Mesothelial cell of epicardium (in vitro differentiated cells): ENCODE measurements at places on chromosomes 6 and 20. TPM values are rescaled to one million over a fixed set of nuclear protein-coding genes. Genes with fewer than 3 reads are reported as not detected.
A peak's percentile ranks its signal among the peaks of the same experiment; 100 is the strongest.

DNA sequence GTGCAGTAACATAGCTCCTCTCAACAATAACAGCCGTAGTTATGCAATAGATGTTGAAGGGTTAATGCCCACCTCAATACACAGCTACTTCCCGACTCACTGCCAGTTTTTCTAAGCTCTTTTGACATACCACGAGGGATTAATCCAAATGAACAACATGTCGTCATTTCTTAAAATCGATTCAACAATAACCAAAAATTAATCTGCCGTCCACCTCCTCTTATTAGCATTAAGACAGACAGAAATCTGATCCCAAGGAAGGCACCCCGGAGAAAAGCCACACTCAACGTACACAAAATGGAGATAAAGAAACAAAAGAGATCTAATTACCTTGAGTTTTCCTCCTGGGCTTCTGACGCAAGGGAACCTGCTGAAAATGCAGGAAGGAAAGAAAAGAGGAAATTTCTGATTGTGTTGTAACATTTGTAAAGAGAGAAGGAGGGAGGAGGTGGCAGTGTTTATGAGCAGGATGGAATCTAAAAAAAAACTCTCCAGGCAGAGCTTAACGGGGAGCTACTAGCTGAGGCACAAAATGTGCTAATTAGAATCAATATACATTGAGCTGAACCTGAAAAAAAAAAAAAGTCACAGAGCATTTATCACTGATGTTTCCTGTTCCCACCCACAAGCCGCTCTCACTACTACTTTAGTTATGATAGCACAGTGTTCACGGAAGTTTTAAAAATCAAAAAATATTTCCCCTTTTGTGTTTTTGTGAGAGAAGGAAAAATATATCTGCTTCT lies 109.3 kb downstream of the IPCEF1 start:
- H3K27ac ChIP-seq: peak overlapping the region; percentile 8
- H3K4me1 ChIP-seq: peaks cover 15% of the 10 kb centered on the region
- peaks cover 4% of the 10 kb centered on the region for H3K27me3 ChIP-seq
- H3K4me3 ChIP-seq: peak overlapping the region; percentile 58

DNA sequence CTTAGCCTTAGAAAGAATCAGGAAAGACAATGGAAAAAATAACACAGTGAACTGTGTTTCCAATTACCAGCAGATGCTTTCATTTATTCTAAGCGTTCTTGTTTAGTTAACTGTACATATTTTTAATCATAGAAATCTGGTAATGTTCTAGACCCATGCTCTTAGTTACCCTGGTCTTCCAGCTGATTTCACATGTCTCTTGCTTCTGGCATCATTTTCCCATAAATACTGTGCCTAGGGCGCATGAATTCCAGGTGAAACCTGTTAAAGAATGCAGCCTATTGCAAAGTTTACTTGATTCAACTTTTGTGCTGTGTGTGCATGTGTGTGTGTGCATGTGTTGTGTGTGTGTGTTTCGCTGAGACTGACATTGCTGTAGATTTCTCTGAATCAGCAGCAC lies 178.6 kb downstream of the PDE7B start:
- no peaks in the 10 kb centered on the region for H3K36me3 ChIP-seq
- H3K4me3 ChIP-seq: no peak overlapping the region
- H3K27ac ChIP-seq: peak overlapping the region; percentile 63
- no peaks in the 10 kb centered on the region for H3K27me3 ChIP-seq

DNA sequence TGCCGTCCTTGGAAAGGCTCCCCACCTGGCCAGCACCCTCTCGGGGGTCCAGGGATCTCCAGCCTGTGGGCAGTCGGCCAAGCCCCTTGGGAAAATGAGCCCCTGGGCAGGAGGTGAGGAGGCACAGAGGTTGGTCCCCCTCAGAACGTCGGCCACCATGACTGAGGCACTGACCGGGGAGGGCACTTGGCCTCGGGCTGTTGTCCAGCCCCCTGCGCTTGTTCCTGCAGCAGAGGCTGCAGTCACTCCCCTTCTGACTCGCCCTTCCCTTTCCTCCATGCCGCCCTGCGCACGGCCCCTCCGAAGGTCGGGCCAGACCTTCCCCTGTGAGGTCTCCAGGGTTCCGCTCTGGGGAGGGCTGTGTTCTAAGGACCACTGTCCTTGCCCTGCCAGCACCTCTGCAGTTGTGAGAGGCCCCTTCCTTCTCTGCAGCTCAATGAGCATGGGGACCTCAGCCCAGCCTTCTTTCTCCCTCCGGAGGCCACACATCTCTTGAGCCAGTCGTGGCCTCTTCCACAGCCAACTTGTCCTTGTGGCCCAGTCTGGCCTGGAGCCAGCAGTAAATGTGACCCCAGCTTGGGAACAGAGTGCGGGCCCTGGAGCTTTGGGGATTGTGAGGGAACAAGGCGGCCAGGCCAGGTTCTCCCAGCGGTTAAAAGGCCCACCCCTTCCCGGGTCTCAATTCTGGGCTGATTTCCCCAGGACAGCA lies 195.5 kb downstream of the DLL1 start:
- H3K27me3 ChIP-seq: peaks cover 10% of the 10 kb centered on the region
- H3K4me3 ChIP-seq: no peak overlapping the region
- no peaks in the 10 kb centered on the region for H3K36me3 ChIP-seq
- H3K4me1 ChIP-seq: peaks cover 19% of the 10 kb centered on the region
- peak; percentile 35 for DNase-seq

- no peak overlapping the region for H3K4me3 ChIP-seq
- no peaks in the 10 kb centered on the region for H3K36me3 ChIP-seq
- H3K27me3 ChIP-seq: no peaks in the 10 kb centered on the region
Observed at GRCh38 chr20:32898729-32899128, 40.0 kb downstream of the EFCAB8 start.

BHLHE23 gene
- total RNA-seq: not detected in 3 replicates

DNA sequence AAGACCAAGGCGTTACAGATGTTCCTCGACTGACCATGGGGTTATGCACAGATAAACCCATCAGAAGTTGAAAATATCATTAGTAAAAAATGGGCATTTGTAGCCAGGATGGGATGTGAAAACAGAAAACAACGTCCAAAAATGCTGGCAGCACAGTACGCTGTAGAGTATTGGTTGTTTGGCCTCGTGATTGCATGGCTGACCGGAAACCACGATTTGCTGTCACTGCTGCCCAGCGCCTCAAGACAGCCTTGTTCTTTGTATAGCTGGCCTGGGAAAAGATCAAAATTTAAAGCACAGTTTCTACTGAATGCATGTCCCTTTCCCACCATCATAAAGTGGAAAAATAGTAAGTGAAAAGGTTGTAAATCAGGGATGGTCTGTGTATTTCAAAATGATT lies 41.9 kb downstream of the MTHFD1L start:
- H3K27ac ChIP-seq: peak overlapping the region; percentile 86
- H3K4me3 ChIP-seq: no peak overlapping the region
- H3K36me3 ChIP-seq: peaks cover 17% of the 10 kb centered on the region
- H3K4me1 ChIP-seq: peaks cover 31% of the 10 kb centered on the region

APCDD1L gene
- total RNA-seq: 0.07 to 0.16 TPM in 2 of 3 replicates, not detected in the other

DNA sequence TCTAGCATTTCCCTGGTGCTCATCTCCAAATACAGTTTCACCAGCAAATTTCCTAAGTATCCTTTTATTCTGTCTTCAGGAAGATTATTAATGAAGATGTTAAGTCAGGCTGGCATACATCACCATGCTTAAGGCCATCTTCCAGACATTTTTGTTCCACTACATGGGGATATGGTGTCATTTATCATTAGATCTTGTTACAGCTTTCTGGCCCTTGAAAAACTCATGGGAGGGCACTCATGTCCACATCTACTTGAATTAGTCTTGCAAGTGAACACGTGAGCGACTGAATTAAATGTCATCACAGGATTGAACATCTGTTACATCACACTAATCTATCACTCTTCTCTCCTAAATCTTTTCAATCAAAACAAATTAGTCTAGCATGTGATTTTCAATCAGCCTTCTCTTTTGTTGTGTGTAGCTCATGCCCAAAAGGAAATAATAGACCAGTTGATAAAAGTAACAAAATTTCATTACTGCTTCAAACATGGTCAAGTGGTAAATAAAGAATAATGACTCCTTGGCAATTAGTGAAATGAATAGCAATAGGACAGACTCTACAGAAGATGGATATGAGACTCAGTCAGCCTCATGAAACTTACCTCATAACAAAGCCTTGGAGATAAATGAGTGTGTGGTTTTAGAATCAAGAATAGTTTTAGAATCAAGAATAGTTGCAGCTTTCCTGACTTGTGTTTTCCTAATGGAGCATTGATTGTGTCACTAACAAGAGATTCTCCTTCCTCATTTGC lies 80.5 kb downstream of the MTFR2 start:
- H3K27ac ChIP-seq: no peak overlapping the region
- H3K4me1 ChIP-seq: peaks cover 14% of the 10 kb centered on the region
- H3K4me3 ChIP-seq: no peak overlapping the region

DNA sequence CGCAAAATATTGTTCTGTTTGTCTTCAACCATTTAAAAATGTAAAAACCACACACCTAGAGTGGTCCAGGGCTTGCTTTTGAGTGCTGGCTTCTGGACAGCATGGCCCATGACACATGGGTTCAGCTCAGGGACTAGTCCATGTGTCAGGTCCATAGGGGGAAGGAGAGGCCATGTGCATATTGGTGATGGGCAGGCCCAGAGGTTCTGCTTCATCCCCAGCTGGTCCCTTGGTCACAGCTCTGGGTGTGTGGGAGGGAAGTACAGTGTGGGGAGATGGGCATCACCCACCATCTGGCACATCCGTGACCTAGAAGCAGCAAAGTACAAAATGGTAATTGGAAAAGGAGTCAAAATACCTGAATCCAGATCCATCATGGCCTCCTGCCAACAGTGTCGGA lies 50.7 kb downstream of the STK35 start:
- H3K4me1 ChIP-seq: peaks cover 2% of the 10 kb centered on the region
- H3K36me3 ChIP-seq: peaks cover 7% of the 10 kb centered on the region
- no peak for DNase-seq
- H3K27ac ChIP-seq: no peak overlapping the region

GRCh38 chr20:44643596-44644229 lies 7.8 kb downstream of the ADA start:
- no peak for DNase-seq
- peak overlapping the region; percentile 87 for H3K27ac ChIP-seq
- H3K27me3 ChIP-seq: no peaks in the 10 kb centered on the region
- H3K4me3 ChIP-seq: peak overlapping the region; percentile 13

CD2AP gene
- 32.2 to 34.9 TPM (median 34.4 TPM) in 3 replicates for total RNA-seq

DNA sequence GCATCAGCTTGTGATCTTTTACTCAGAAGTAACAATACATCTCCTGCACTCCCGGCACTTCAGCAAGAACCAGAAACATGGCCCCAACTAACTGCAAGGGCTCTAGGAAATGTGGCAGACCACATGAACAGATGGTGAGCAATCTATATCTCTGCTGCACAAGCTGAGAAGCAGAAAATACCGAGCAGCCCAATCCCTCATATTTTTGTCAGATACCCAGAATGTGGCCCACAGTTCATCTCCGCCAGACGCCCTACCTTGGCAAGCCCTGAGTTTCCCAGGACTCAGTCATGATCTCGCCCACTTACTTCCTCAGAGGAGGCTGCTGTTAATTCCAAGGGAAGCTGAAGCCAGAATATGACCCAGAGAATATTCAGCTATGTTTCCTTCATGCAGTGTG lies 63.1 kb upstream of the PHACTR1 start:
- no peak overlapping the region for H3K4me3 ChIP-seq
- H3K27me3 ChIP-seq: peaks cover 11% of the 10 kb centered on the region
- peaks cover 15% of the 10 kb centered on the region for H3K4me1 ChIP-seq
- no peaks in the 10 kb centered on the region for H3K36me3 ChIP-seq

- H3K4me3 ChIP-seq: no peak overlapping the region
- H3K36me3 ChIP-seq: peaks cover 12% of the 10 kb centered on the region
- H3K27me3 ChIP-seq: no peaks in the 10 kb centered on the region
Observed at GRCh38 chr6:39197521-39197920, 31.8 kb downstream of the KCNK5 start.

GRCh38 chr20:63457737-63458136 lies 14.7 kb downstream of the KCNQ2 start:
- peaks cover 14% of the 10 kb centered on the region for H3K4me1 ChIP-seq
- H3K36me3 ChIP-seq: no peaks in the 10 kb centered on the region
- peaks cover 49% of the 10 kb centered on the region for H3K27me3 ChIP-seq
